ENCODE measurements at places on chromosomes 13 and 19.

GRCh38 chr19:34732612-34733211 is 1.3 kb upstream of the ZNF181 start:
- DNase-seq, result no peak

DNA sequence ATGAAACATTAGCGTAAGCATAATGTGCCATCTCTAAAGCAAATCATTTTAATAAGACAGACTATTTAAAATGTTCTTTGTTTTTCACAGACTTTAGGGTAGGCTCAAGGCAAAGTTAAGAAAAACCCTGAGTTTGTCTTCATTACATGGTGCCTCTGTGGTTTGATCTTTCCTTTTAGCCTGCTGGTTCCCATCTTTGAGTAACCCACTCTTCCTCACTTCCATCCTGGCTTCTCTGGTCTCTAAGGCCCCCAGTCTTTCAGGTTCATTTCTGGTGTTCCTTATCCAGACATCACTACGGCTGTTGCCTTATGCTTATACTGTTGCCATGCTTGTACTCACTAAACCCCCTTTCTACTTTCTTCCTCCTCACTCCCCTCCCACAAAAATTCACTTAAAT is 38.4 kb downstream of the DACH1 start:
- DNase-seq, result no peak

- no peak for DNase-seq
Observed at GRCh38 chr19:22945560-22945959, 57.4 kb downstream of the ZNF728 start.

- DNase-seq, result no peak
Observed at GRCh38 chr13:50130123-50130946, 115.1 kb downstream of the KCNRG start.

- DNase-seq, result no peak
Observed at GRCh38 chr19:13844130-13844631, 32.8 kb upstream of the NANOS3 start.
